Right ventricle myocardium superior (tissue), 1 donor: ENCODE measurements at places on chromosomes 13 and 19.
A peak's percentile ranks its signal among the peaks of the same experiment; 100 is the strongest.

- no peak for DNase-seq
These were observed 70.4 kb upstream of the MRI1 start for GRCh38 chr19:13693889-13694288.

DNA sequence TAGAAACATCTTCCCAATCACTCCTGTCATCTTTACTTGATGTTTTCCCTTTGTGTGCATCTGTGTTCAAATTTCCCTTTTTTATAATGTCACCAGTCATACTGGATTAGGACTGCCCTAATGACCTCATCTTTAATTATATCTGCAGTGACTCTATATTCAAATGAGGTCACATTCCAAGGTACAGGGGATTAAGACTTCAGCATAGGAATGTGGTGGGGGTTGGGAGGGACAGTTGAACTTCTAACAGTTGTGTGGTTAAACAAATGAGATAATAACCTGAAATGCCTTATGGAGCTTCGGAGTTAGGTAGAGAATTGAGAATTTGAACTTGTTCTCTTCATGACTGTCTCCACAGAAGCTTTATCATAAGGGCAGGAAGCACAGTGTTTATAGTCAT is 23.0 kb downstream of the PAN3 start:
- DNase-seq: no peak

- DNase-seq: no peak
These were observed 22.2 kb upstream of the ZNF181 start for GRCh38 chr19:34711890-34712289.

DNA sequence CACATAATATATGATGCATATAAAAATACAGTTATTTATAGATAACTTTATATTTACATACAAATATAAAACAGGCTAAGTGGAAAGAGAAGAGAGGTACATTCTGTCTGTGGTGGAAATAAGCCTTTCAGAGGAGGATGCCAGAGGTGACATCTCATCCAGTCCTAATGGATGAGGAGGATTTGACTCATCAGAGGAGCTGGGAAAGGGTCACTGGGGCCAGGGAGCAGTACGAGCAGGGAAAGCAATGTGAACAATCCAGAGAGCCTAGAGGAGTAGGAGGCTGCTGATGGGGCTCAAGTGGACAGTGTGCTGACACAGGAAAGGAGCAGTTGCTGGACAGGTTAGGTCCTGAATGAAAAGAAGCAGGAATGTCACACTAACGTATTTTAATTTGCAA is 18.6 kb downstream of the NALCN start:
- no peak for DNase-seq

- DNase-seq: no peak
These were observed 14.4 kb downstream of the BCAM start for GRCh38 chr19:44823373-44823698.

GRCh38 chr19:45785781-45786532 is 3.7 kb upstream of the DMPK start:
- DNase-seq: peak; percentile 40

- DNase-seq: peak; percentile 56
These were observed 1.3 kb downstream of the TSKS start for GRCh38 chr19:49761625-49762311.

GRCh38 chr13:112475889-112476288 is 99.7 kb downstream of the SPACA7 start:
- DNase-seq: no peak

GRCh38 chr19:27935669-27936068 is 1277.3 kb downstream of the UQCRFS1 start:
- no peak for DNase-seq

DNA sequence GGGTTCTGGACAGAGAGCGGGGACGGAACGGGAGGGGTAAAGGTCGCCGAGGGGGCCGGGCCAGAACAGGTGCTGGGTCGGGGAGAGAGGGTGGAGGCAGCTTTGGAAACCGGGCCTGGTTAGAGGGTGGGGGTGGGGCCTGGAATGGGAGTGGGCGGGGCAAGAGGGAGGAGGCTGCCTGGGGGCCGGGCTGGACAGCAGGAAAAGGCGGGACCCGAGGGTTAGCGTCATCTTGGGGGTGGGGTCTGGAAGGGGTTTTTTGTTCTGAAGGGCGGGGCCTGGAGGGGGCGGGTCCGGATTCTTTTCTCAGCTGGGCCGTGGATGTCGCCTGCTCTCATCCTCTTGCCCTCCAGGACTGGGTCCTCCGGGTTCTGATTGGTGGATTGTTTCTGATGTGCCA is 4.3 kb upstream of the ZNF813 start:
- peak; percentile 51 for DNase-seq

DNA sequence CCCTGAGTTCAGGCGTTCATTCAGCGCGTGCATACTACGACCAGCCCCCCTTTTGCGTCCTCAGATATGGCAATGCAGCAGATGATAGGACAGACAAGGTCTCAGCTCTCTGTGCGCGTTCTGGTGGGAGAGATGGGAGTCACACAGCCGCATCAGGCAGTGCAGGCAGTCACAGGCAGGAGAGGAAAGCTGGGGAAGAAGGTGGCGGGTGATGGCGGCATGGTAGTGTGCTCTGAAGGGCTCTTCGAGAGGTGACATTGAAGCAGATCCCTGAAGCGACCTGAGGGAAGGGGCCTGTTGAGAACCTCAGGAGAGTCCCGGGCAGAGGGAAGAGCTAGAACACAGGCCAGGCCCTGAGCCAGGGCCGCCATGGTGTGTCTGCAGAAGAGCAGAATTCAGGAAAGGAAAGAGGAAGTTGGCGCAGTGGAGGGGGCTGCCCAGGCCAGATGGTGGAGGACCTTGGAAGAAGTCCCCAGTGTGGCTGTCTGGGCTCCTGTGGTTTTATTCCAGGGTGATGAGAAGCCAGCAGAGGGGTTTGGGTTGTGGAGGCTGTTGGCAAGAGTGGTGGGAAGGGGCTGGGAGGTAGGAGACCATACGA is 3.5 kb downstream of the USF2 start:
- DNase-seq: peak; percentile 66
